ENCODE measurements at places on chromosomes 13 and 19. TPM values are rescaled to one million over a fixed set of nuclear protein-coding genes. Genes with fewer than 3 reads are reported as not detected.

- DNase-seq, result no peak
These were observed 59.7 kb upstream of the UBL3 start for GRCh38 chr13:29909975-29910674.

DNA sequence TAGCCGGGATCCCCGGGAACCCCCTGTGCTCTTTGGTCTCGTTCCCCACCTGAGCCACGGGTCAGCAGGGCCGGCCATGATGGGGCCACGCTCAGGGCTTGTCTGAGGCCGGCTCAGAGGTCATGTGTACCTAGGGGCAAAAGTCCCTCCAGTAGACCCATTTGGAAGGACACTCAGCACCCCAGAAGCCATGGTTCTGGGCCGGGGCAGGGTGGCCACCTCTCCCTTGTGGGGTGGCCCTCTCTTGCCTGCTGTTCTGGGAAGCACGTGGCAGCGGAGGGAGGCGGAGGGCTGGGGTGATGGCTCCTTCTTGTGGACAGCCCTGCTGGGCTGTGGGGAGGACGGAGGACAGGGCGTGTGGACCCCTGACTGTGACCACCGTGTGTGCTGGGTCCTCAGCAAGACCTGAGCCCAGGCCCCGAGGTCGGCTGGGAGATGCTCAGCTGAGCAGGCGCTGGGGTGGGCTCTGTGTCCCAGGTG lies 6.4 kb upstream of the PEAK3 start:
- DNase-seq, result no peak

DNA sequence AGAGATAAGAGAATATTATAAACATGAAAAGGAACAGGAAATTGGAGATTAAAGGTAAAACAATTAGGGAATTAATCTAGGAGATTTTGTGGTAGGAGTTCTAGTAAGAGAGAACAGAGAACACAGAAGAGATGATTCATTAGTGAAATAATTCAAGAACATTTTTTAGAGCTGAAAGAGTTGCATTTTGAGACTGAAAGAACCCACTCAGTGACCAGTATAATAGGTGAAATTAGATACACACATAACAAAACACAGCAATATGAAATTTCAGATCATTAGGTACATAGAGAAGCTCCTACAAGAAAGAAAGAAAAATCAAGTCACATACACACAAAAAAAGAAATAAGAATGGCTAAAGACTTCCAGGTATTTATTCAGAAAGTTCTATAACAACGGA lies 144.0 kb downstream of the CYSLTR2 start:
- no peak for DNase-seq

- peak; percentile 99 for DNase-seq
These were observed at the start of gene JUNB for GRCh38 chr19:12791345-12792050. Gene JUNB (plus strand): TSS chr19:12791486. CDS start chr19:12791772, 286 bp downstream.

GRCh38 chr19:45419396-45419795 lies 4.3 kb downstream of the ERCC1 start:
- no peak for DNase-seq

The AKT2 gene
- total RNA-seq, result 85.1 TPM

GRCh38 chr13:74820809-74821208 lies 661.2 kb downstream of the TBC1D4 start:
- DNase-seq, result no peak

DNA sequence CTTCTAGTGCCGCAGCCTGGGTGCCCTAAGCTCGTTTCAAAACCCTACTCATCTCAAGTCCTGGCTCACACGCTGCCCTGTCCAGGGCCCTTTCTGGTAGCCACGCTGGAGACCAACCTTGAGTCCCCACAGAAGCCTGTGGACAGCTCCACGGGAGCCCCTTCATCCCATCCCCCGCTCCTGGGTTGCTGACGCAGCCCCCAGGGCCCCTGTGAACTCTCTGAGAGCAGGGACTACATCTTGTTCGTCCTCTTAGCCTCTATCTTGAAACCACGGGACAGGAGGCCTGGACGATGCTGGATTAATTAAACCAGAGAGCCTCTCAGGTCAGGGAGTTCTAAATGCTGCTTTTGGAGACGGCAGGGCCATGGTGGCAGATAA lies 7.4 kb downstream of the MLLT1 start:
- no peak for DNase-seq

DNA sequence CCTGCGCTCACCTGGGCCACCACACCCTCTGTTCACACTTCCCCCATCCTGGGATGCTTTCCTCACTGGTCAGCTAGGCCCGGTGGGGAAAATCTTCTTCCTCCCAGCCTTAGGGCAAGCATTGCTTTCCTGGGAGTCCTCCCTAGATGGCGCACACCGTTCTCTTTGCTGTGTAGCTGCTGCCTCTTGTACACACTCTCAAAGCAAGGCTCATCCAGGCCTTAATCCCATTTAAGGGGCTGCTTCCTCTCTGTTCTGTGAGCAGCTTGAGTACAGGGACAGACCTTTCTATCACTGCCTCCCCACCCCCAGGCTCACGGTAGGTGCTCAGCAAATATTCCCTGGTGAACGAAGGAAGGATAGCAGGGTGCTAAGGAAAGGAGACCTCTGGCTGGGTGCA lies 11.1 kb downstream of the SLC7A10 start:
- DNase-seq, result no peak

GRCh38 chr13:73090116-73090822 lies 31.5 kb downstream of the KLF5 start:
- no peak for DNase-seq

DNA sequence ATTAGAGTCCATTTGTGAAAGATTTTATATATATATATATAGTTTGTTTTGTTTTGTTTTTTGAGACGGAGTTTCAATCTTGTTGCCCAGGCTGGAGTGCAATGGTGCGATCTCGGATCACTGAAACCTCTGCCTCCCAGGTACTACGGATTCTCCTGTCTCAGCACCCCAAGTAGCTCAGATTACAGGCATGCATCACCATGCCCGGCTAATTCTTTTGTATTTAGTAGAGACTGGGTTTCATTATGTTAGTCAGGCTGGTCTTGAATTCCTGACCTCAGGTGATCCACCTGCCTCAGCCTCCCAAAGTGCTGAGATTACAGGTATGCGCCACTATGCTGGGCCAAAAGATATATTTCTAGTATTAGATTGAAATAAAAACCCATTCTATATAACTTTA lies 4.0 kb upstream of the ZNF701 start:
- no peak for DNase-seq

The ZNF865 gene
- total RNA-seq, result 10.1 TPM

GRCh38 chr13:21934284-21934683 lies 263.4 kb downstream of the FGF9 start:
- DNase-seq, result no peak

The OR2Z1 gene
- not detected for total RNA-seq

- peak; percentile 98 for DNase-seq
These were observed 32.2 kb downstream of the MYO9B start for GRCh38 chr19:17107546-17108452.

GRCh38 chr13:25406377-25406776 lies 34.6 kb downstream of the ATP8A2 start:
- DNase-seq, result no peak

The C2CD4C gene
- total RNA-seq, result 2.9 TPM

The DPRX gene
- not detected for total RNA-seq

- DNase-seq, result no peak
These were observed 1.8 kb downstream of the SPPL2B start for GRCh38 chr19:2330255-2330631.

GRCh38 chr19:10736916-10737551 lies 19.2 kb downstream of the DNM2 start:
- DNase-seq, result no peak

GRCh38 chr13:100854006-100854405 lies 179.4 kb upstream of the TMTC4 start:
- no peak for DNase-seq

GRCh38 chr13:55437162-55437561 lies 1703.6 kb upstream of the PRR20A start:
- no peak for DNase-seq

The RDH8 gene
- not detected for total RNA-seq

DNA sequence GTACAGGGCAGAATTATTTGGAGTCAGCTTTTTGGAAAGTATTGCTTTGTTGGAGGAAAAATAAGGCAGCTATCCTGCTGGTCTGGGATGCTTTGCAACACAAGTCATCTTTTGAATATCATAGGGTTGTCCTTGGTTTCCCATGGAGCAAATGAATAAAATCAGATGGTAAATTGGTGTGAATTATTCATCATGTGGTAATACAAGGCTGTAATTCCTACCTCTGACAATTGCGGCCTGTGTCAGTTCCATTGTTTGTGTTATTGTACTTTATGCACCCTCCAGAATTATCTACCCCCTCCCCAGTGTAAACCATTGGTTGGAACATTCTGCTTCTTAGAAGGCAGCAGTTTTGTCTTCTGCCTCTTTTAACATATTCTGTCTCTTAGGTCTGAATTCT lies 46.2 kb downstream of the RNASEH2B start:
- no peak for DNase-seq

Data from posterior vena cava (tissue), 2 donors.